Ammon's horn (tissue), 1 donor: ENCODE measurements at places on chromosomes 1 and 21.

DNA sequence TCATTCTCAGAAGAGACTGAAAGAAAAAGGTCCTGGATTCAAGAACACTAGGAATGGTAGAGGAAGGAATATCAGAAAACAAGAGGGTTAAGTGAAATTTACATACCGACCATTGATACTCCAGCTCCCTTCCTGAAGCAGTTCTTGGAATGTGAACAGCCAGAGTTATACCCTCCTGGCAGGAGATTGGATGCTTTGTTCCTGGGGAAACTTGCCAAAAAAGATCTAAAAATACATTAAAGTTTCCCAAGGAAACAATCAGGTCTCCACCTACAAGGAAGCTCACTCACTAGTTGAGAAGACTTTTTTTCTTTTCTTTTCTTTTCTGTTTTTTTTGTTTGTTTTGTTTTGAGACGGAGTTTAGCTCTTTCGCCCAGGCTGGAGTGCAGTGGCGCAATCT lies 91.1 kb downstream of the HLX start:
- DNase-seq = no peak

- DNase-seq = no peak
These were observed 5.9 kb downstream of the BLACAT1 start for GRCh38 chr1:205449750-205450443.

- DNase-seq = peak; percentile 78
These were observed at the start of gene NAXE for GRCh38 chr1:156591432-156592157. TSS of gene NAXE (plus strand) at chr1:156591776. CDS start at chr1:156591805, 29 bp downstream.

DNA sequence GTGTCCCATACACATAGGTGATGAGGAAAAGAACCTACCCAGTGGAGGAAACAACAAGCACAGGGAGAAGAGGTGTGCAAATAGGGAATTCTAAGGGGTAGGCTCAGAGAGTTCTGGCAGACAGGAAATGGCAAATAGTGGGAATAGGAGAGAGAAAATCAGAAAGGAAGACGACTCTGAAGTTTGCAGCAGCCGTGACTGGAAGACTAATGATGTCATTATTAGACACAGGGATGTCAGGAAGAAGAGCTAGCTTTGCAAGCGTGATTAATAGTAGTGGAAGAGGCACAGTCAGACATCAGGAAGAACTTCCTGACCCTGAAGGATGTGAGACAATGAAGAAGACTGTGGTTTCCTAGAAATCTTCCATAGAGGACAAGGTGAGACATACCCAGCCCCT lies 21.1 kb downstream of the DLGAP3 start:
- no peak for DNase-seq

DNA sequence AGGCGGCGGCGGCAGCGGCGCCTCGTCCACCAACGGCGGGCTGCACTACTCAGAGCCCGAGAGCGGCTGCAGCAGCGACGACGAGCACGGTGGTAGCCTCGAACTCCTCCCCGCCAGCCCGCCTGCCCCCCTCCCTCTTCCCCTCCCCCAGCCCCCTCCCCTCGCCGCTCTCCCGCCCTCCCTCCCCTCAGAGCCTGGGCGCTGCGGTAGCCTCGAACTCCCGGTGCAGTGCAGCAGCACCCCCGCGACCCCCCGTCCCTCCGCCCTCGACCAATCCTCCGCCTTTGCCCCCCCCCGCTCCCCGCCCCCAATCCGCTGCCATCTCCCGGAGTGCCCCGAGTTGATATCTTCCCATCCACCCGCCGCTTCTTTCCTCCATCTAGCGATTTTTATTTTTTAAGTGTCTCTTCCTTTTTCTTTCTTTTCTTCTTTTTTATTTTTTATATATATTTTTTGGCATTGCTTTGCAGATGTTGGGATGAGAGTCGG lies 516 bp downstream of the RCOR3 start:
- DNase-seq = peak; percentile 72

- no peak for DNase-seq
These were observed 27.1 kb downstream of the CFAP57 start for GRCh38 chr1:43199093-43199726.

GRCh38 chr1:107678993-107679392 lies 286.0 kb downstream of the VAV3 start:
- DNase-seq = no peak
